ENCODE measurements at places on chromosomes 2 and 18.

GRCh38 chr2:12949406-12949805 lies 232.7 kb downstream of the TRIB2 start:
- no peak for DNase-seq

DNA sequence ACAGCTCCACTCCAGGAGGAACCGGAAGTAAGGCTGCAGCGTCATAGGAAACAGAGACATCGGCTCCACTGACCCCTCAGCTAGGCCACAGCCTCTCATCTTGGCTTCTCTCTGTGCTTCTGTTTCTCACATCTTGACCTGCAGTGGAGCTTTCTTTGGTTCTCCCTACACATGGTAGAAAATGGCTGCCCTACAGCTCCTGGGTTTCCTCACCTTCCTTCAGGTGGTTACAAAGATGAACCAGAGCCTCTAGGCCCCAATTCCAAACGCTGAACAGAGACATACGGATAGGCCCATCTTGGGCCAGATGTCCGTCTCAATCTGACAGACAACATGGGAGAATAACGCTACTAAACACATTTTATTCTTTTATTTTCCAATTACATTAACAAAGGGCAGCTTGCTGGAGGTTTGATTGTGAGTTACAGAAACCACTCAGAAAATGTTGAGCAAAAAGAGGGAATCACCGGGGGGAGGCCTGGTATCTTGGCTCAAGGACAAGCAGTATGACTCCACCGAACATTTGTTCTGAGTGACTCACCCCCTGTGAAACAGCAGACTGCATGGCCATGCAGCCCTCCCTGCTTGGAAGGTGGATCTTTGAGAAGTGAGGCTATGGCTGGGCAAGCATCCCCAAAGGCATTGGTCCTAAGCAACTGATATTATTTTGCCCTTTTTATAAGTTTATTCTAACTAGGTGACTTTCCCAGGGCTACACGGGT lies 303.5 kb downstream of the CDCA7 start:
- DNase-seq, result no peak

GRCh38 chr2:188765522-188766470 lies 208.4 kb upstream of the COL3A1 start:
- peak; percentile 3 for DNase-seq

- DNase-seq, result no peak
These were observed 47.5 kb downstream of the ZC3H6 start for GRCh38 chr2:112322919-112323318.

DNA sequence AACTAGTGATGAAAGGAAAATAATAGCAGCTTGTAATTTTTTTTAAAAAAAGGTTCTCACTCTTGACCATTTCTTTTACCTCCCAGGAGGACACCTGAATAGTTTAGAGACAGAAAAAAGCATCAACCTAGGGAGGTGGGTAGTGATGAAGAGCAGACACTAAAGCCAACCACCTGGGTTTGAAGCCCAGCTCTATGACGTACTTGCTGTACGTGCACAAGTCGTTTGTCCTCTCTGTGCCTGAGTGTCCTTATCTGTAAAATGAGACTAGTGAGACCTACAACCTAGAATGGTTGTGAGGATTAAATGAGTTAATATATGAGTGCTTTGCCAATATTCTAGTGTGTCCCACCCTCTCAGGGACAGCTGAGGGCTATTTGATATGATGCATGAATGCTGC lies 5.8 kb downstream of the SLC1A4 start:
- no peak for DNase-seq

GRCh38 chr2:207148020-207148419 lies 17.7 kb downstream of the KLF7 start:
- no peak for DNase-seq

- DNase-seq, result no peak
These were observed 134.8 kb downstream of the DTNA start for GRCh38 chr18:34844732-34845459.
